ENCODE measurements at places on chromosomes 16 and 17. TPM values are rescaled to one million over a fixed set of nuclear protein-coding genes. Genes with fewer than 3 reads are reported as not detected.

Gene PROCA1
- total RNA-seq = 1.2 TPM

Gene C17orf58
- 4.1 TPM for total RNA-seq

DNA sequence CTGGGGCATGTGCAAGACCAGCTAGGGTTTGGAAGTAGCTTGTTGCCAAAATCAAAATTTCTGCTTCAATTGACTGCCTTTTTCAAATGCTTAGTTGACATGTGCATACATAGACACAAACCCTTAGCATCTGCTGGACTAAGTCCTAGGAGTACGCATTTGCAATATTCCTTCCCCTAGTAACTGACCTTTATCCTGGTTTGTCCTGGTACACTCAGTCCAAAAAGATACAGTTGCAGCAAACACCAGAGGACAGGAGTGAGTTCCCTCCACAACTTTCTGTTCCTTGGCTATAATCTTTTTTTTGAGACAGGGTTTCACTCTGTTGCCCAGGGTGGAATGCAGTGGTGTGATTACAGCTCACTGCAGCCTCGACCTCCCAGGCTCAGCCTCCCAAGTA lies 290.2 kb upstream of the ERCC4 start:
- no peaks in the 10 kb centered on the region for H3K4me1 ChIP-seq
- no peaks in the 10 kb centered on the region for H3K36me3 ChIP-seq
- DNase-seq = no peak

DNA sequence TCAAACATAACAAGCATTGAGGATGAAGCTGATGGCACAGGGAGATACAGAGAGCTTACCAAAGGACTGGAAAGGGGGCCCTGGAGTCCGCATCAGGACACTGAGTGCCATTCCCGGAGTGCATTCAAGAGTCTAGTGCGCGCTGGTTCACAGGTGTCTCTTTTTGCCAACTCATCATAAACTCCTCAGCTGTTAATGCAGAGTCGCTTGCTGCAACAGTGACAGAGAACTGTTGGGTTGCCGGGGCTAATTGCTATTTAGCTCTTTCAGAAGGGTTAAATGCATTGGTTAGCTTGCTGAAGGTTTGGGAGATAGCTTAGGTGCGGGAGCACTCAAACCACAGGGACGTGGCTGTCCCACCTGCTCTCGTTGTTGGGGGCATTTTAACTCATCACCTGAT lies 1091.6 kb upstream of the EEF2KMT start:
- no peaks in the 10 kb centered on the region for H3K27me3 ChIP-seq
- no peak overlapping the region for H3K4me3 ChIP-seq
- H3K4me1 ChIP-seq = no peaks in the 10 kb centered on the region
- H3K27ac ChIP-seq = no peak overlapping the region
- no peaks in the 10 kb centered on the region for H3K36me3 ChIP-seq
- DNase-seq = no peak

DNA sequence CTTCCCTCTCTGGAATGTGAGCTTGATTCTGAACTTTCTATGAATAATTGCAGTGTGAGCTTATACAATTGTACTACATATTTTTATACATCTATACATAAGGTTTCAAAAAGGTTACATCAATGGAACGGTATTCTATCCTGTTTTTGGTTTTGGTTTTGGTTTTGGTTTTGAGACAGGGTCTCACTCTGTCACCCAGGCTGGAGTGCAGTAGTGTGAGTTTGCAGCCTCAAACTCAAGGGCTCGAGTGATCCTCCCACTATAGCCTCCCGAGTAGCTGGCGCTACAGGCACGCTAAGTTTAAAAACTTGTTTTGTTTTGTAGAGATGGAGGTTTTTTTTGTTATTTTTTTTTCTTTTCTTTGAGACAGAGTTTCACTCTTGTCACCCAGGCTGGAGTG lies 1.1 kb downstream of the CTRB1 start:
- no peaks in the 10 kb centered on the region for H3K36me3 ChIP-seq
- peak overlapping the region; percentile 5 for H3K4me3 ChIP-seq
- DNase-seq = no peak

GRCh38 chr16:81530296-81530721 lies 85.7 kb downstream of the CMIP start:
- no peak for DNase-seq
- H3K27ac ChIP-seq = no peak overlapping the region
- H3K36me3 ChIP-seq = no peaks in the 10 kb centered on the region
- H3K4me1 ChIP-seq = no peaks in the 10 kb centered on the region

- no peak overlapping the region for H3K4me3 ChIP-seq
- H3K27ac ChIP-seq = peak overlapping the region; percentile 63
- peaks cover 24% of the 10 kb centered on the region for H3K4me1 ChIP-seq
- no peaks in the 10 kb centered on the region for H3K27me3 ChIP-seq
Observed at GRCh38 chr16:84058664-84059063, 16.1 kb upstream of the SLC38A8 start.

- no peaks in the 10 kb centered on the region for H3K4me1 ChIP-seq
- H3K27me3 ChIP-seq = peaks cover 2% of the 10 kb centered on the region
- H3K27ac ChIP-seq = no peak overlapping the region
- H3K36me3 ChIP-seq = no peaks in the 10 kb centered on the region
- no peak for DNase-seq
Observed at GRCh38 chr17:74528491-74529199, 2.6 kb downstream of the CD300LB start.

GRCh38 chr17:17933775-17934174 lies 38.4 kb downstream of the TOM1L2 start:
- peaks cover 69% of the 10 kb centered on the region for H3K4me1 ChIP-seq
- H3K27ac ChIP-seq = no peak overlapping the region
- H3K27me3 ChIP-seq = no peaks in the 10 kb centered on the region
- H3K4me3 ChIP-seq = no peak overlapping the region

- H3K4me1 ChIP-seq = no peaks in the 10 kb centered on the region
- no peak overlapping the region for H3K27ac ChIP-seq
- H3K4me3 ChIP-seq = no peak overlapping the region
- no peak for DNase-seq
- no peaks in the 10 kb centered on the region for H3K36me3 ChIP-seq
Observed at GRCh38 chr17:59516451-59516850, 49.0 kb upstream of the DHX40 start.

- H3K27ac ChIP-seq = no peak overlapping the region
- peaks cover 6% of the 10 kb centered on the region for H3K4me1 ChIP-seq
- DNase-seq = no peak
- H3K36me3 ChIP-seq = no peaks in the 10 kb centered on the region
Observed at GRCh38 chr17:17443173-17443572, 33.6 kb upstream of the MED9 start.

Gene HSD11B2
- total RNA-seq = 0.21 TPM

- H3K4me3 ChIP-seq = no peak overlapping the region
- H3K27me3 ChIP-seq = no peaks in the 10 kb centered on the region
- H3K4me1 ChIP-seq = no peaks in the 10 kb centered on the region
- no peaks in the 10 kb centered on the region for H3K36me3 ChIP-seq
- no peak for DNase-seq
- no peak overlapping the region for H3K27ac ChIP-seq
Observed at GRCh38 chr16:56889206-56889605, 24.2 kb downstream of the SLC12A3 start.

DNA sequence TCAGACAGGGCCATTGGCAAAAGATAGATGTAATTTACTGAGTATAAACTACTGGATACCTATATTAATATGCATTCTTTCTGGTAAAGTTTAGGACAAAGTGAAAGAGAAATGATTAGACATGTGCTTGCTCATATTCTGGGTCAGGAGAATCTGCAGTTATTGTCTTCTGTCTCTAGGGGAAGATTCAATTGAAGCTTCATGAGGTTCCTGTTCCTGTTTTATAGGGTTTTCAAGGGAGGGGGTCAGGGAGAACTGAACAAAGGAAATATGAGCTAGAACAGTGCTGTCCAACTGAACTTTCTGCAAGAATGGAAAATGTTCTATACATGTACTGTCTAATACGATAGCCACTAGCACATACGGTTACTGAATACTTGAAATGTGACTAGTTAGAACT lies 59.3 kb upstream of the CORO6 start:
- peak overlapping the region; percentile 83 for H3K27ac ChIP-seq
- DNase-seq = no peak
- H3K27me3 ChIP-seq = no peaks in the 10 kb centered on the region

Gene KRTAP9-7
- not detected for total RNA-seq

GRCh38 chr16:50613281-50613963 lies 65.2 kb downstream of the NKD1 start:
- no peaks in the 10 kb centered on the region for H3K36me3 ChIP-seq
- no peak overlapping the region for H3K4me3 ChIP-seq
- DNase-seq = no peak
- H3K4me1 ChIP-seq = peaks cover 39% of the 10 kb centered on the region
- no peak overlapping the region for H3K27ac ChIP-seq
- no peaks in the 10 kb centered on the region for H3K27me3 ChIP-seq

Gene ABCC11
- not detected for total RNA-seq

GRCh38 chr16:88597856-88598491 lies 27.8 kb downstream of the ZC3H18 start:
- no peak overlapping the region for H3K4me3 ChIP-seq
- peaks cover 65% of the 10 kb centered on the region for H3K36me3 ChIP-seq
- H3K27ac ChIP-seq = peak overlapping the region; percentile 89
- peaks cover 38% of the 10 kb centered on the region for H3K4me1 ChIP-seq
- H3K27me3 ChIP-seq = no peaks in the 10 kb centered on the region
- no peak for DNase-seq

- no peaks in the 10 kb centered on the region for H3K4me1 ChIP-seq
- no peak overlapping the region for H3K4me3 ChIP-seq
- H3K27me3 ChIP-seq = no peaks in the 10 kb centered on the region
- no peak for DNase-seq
Observed at GRCh38 chr17:16969931-16970906, 1.7 kb downstream of the TNFRSF13B start.

- no peaks in the 10 kb centered on the region for H3K4me1 ChIP-seq
- no peak overlapping the region for H3K4me3 ChIP-seq
- H3K27me3 ChIP-seq = no peaks in the 10 kb centered on the region
- no peaks in the 10 kb centered on the region for H3K36me3 ChIP-seq
- no peak for DNase-seq
- no peak overlapping the region for H3K27ac ChIP-seq
Observed at GRCh38 chr17:65293584-65294180, 156.5 kb downstream of the RGS9 start.

Gene HSF5
- 0.14 TPM for total RNA-seq

- H3K4me3 ChIP-seq = no peak overlapping the region
- peak overlapping the region; percentile 91 for H3K27ac ChIP-seq
- DNase-seq = peak; percentile 63
Observed at GRCh38 chr16:87465306-87465705, 27.5 kb downstream of the ZCCHC14 start.

GRCh38 chr17:73232587-73233373 lies 28.9 kb downstream of the CPSF4L start:
- no peak for DNase-seq
- H3K4me1 ChIP-seq = peaks cover 24% of the 10 kb centered on the region
- peak overlapping the region; percentile 93 for H3K4me3 ChIP-seq
- H3K27ac ChIP-seq = peak overlapping the region; percentile 89
- no peaks in the 10 kb centered on the region for H3K36me3 ChIP-seq

- H3K4me3 ChIP-seq = no peak overlapping the region
- H3K27ac ChIP-seq = no peak overlapping the region
- H3K27me3 ChIP-seq = no peaks in the 10 kb centered on the region
- peaks cover 35% of the 10 kb centered on the region for H3K4me1 ChIP-seq
- DNase-seq = no peak
Observed at GRCh38 chr16:75621170-75621477, 2.0 kb downstream of the ADAT1 start.

Gene ERCC4
- 8.0 TPM for total RNA-seq

DNA sequence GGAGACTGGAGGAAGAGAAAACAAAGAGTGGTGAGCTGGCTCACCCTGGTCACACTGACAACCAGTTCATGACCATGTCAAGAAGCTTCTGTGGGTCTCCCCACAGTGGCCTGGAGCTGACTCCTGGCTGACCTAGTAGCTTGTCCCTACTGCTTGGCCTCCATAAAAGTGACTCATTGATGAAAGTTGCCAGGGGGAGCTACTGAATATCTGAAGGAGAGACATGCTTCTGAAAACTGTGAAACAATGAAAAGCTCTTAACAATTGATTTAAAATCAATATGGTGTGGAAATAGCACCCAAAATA lies 22.0 kb downstream of the SMPD3 start:
- H3K27me3 ChIP-seq = no peaks in the 10 kb centered on the region
- no peaks in the 10 kb centered on the region for H3K36me3 ChIP-seq
- no peak for DNase-seq
- no peak overlapping the region for H3K27ac ChIP-seq
- H3K4me3 ChIP-seq = no peak overlapping the region
- no peaks in the 10 kb centered on the region for H3K4me1 ChIP-seq

DNA sequence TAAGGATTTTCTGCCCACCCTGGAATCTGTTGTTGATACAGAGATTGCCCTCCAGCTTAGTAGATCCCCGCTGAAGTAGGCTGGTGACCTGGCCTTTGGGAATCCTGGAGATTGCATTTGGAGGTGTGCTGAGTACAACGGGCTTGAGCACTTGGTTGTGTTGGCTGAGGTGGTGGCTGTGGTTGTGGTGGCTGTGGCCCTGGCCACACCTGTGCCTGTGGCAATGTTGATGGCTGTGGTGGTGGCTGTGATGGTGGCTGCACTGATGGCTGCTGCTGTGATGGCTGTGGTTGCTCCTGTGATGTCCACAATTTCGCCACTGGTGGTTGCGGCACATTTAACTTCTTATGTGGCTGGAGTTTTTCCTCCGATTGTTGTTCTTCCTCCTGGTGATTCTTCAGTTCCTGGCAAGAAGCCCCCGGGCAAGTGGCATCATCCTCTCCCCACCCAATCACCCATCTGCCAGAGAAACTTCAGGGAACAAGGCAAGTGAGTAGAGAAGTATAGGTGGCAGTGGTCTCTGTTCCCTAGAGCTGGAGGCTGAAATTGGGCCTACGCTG lies 4.2 kb downstream of the CCDC200 start:
- no peaks in the 10 kb centered on the region for H3K4me1 ChIP-seq
- no peak overlapping the region for H3K27ac ChIP-seq
- no peaks in the 10 kb centered on the region for H3K36me3 ChIP-seq
- no peak overlapping the region for H3K4me3 ChIP-seq

Gene AIPL1
- total RNA-seq = not detected

GRCh38 chr17:7858522-7858810 lies 663 bp downstream of the CYB5D1 start:
- peaks cover 33% of the 10 kb centered on the region for H3K36me3 ChIP-seq
- no peaks in the 10 kb centered on the region for H3K27me3 ChIP-seq
- H3K4me1 ChIP-seq = peaks cover 34% of the 10 kb centered on the region
- DNase-seq = peak; percentile 31
- peak overlapping the region; percentile 85 for H3K27ac ChIP-seq

DNA sequence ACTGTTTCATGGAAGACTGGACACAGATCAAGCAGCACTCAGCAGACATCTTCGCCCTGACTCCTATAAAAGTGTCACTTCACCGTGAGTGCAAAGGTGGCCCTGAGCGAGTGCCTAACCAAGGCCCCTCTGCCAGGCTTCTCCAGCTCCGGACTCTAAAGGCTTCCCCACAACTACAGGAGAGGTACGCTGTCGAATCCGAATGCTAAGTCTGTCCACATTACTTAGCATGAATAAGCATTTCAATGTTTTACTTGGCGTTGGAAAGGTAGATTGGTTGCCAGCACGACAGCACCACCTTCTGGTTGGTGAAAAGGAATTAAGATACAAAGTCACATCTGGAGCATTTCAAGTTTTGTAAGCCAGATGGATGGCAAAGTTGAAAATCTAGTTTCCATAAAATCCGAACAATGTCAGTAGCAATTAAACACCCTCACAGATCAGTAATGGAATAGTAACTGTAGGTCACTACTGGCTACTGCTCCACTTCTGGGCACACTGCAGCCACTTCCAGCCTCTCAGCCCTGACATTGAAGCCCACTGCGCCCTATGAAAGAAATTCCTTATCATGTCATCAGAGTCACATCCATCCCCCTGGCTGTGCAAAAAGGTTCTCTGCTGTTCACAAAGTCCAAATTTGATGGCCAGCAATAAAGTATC lies 100.9 kb downstream of the PARN start:
- DNase-seq = peak; percentile 81
- peaks cover 11% of the 10 kb centered on the region for H3K4me1 ChIP-seq
- H3K36me3 ChIP-seq = no peaks in the 10 kb centered on the region
- no peaks in the 10 kb centered on the region for H3K27me3 ChIP-seq
- peak overlapping the region; percentile 23 for H3K4me3 ChIP-seq
- H3K27ac ChIP-seq = peak overlapping the region; percentile 59
